DMS153 (cell line): ENCODE measurements at places on chromosomes 6 and 20.

DNA sequence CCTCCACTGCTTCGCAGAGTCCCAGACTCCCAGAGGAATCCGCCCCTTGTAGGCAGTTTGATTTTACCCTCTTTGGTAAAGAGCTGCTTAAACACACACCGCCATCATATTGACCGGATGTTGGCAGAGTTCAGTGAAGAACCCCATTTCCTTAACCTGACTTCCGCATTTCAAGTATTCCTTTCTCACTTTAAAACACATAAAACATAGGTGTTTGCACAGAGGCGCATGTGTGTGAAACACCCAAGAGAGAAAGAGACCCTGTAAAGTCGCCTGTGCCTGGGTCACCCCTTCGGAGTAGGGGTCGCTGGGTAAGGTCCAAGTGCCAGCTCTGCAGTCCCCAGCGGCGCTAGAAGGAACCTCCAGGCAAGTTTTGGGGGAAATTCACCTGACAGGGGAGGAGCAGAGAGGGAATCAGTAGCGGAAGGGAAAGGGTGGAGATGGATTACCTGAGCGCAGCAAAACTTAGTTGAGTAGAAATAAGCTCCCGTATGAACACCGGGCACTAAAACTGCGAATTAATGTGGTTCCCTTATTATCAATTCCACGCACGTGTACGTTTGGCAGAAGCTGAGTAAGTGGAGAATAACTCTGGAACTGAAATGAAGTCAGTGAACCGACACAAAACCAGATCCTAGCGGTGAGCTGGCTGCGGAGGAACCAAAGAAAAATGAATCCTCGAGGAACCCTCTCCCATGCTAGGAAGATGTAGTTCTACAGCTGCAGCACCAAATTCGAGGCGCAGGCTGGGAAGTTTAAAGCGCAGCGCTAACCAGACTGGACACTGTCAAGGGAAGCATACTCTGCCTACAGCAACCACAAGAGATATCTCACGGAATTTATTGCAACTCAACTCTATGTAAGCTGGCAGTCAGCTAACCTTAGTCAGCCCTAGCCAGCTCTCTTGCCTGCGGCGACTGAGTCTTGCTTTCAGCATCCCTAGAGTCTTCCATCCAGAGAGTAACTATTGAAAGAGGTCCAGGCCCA lies 3.5 kb upstream of the HTR1B start:
- DNase-seq: no peak

DNA sequence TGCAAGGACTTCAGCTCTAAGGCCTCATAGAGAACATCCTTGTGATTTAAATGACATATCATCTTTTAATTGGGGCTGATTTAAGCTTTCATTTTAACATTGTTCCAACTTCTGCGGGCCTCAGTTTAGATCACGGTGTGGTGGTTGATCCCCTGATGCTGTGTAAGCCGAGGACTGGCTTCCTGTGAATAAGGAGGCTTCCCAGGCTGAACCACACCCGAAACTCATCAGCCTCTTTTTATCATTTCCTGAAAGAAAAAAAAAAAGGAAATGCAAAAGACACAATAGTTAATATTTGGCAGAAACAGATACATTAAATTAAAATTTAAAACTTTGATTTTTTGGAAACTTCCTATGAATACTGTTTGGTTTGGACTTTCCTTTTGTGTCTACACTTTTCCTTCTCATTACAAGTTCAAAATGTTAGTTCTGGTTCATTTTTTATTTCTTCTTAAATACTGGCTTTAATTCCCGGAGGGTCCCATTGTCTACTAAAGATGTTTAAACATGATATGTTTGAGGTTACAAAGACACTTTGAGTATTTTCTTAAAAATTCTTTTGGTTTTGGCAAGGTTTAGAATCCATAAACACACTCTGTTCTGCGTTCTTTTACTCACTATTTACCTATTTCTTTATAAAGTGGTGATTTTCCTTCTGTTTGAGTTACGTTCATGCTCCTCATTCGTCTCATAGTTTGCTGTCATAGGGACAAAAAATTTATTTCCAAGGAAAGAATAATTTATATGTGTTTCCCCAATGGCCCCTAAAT lies 230.0 kb upstream of the SULF2 start:
- no peak for DNase-seq

GRCh38 chr6:167347226-167347625 lies 22.3 kb downstream of the TTLL2 start:
- no peak for DNase-seq

GRCh38 chr6:88008831-88009231 lies 38.8 kb upstream of the SPACA1 start:
- DNase-seq: no peak

DNA sequence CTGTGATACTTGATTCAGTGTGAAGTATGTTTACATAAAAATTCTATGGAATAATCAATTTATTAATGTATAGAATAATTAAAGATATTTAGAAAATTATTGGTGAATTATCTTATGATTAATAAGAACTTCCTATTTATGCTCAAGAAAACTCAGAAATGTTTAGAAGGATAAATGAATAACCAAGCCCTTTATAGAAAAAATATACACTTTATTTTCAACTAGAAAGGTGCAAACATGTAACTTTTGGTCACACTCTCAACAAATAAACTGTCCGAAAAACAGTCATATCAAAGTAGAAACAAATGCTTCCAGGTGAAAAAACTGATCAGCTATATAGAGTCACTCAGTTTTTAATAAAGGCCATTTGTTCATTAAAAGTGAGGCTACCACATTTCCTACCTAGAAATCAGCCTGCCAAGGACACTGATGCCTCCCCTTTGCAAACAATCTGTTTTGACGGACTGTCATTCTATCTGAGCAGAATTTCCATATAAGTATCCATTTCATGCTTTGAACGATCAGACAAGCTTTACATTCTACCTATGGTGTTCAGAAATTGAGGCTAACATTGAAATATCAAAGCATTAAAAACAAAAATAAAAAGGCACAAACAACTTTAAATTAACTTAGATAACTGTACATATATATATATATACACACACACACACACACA lies 3.0 kb downstream of the CCN2 start:
- DNase-seq: no peak

DNA sequence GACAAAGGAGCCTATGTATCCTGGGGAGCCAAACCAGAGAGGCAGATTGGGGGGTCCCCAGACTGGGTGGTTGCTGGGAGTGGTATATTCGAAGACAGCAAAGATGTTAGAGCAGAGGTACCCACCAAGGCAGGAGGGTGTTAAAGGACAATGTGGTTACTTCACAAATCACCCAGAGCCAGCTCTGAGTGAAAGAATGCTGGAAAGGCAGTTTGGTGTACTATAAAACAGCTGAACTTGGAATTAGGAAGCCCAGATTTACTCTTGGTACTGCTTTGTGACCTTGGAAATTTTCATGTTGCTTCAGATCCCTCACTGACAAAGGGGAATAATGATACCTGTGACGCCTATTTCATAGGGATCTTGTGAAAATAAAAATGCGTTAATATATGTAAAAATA lies 121.6 kb downstream of the CD164 start:
- no peak for DNase-seq

DNA sequence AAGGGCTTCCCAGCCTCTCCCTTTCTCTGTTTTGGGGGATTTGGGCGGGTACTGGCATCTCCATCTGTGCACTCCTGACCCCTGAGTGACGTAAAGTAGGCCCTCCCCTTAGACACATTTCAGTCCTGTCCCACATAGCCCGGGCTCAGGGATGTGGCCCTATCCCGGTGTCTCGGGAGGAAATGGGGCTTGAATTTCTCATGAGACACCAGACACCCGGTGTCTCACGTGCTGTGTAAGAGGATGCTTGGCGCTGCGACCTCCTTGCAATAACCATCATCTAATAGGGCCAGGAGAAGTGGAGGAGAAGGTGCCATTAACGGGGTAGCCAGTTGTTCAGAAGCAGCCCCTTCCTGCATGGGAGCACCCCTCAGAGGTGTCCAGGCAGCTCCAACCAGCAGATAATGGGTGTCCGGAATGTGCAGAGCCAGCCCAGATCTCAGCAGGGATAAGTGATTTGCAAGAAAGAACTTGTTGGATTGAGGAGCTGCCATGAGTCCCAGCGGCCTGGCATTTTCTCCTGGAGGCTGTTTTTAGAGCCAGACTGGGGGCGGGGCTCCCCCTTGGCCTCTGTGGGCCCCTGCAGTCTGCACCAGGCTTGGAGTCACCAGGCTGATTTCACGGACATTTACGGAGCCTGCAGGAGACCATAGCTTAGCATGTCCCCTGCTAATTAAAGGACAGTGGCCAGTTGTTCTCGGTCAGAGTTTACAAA lies 372.0 kb downstream of the PREX1 start:
- DNase-seq: no peak
